Stimulated activated CD4-positive, alpha-beta T cell treated with anti-CD3 and anti-CD28 coated beads, Interleukin-1b, Interleukin-23, amount 100 ng/mL, for 24 hours (primary cell): ENCODE measurements at places on chromosomes 6 and 20.

DNA sequence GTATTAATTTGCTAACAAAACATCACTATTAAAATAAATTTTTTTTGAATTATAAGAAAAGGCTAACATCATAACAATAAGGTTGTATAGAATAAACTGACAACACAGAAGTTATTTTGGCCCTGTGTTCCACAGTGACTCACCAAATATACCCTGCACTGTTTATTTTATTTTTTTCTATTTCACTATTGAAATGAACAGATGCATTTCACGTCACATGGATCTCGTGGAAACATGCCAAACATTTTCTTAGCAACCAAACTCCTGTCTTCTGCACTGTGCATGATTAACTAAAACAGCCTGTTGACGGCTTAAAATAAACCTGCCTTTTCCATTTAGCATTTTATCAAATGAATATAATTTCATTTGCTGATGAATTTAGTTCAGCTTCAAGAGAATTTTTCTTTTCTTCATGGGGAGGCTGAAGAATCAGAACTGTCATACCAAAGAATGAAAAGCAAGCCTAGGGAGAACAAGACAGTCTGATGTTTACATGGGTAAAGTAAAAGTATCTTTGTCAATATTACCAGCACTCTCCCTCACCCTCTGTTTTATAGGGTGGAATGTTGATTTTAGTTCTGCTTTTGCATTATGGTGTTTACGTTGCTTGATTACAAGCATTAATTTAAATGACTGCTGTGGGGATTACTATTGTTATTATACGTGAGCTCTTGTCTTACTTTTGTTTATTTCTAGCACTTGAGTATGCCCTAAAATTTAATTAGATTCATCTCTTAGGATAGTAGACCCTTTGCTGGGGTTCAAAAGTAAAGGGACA is 115.3 kb downstream of the LCA5 start:
- DNase-seq, result no peak

DNA sequence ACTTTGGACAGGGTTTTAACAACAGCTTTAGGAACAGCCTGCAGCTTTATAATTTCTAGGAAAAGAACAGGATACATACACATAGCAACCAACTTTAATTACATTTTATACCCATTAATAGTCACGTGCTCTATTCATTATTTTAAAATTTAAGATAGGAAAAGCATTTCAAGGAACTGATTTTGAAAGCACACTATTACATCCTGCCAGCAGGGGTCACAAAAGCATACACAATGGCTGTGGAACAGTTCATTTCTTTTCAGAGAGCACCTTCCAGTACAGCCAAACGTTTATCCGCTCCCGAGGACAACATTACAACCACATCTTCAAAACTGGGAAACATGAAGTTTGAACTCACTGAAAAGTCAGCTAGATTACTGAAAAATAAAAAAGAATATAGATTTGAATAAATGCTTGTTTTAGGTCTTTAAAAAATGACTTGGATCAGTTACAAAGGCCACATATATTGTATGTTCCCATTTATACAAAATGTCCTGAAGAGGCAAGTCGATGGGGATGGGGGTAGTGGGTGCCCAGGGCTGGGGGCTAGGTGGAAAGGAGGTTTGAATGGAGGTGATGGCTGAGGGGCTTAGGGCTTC is 104.6 kb upstream of the EXOC2 start:
- no peak for DNase-seq

GRCh38 chr6:68233623-68234022 is 401.5 kb upstream of the ADGRB3 start:
- no peak for DNase-seq

GRCh38 chr6:14591998-14592397 is 474.4 kb downstream of the CD83 start:
- no peak for DNase-seq

- DNase-seq, result no peak
These were observed 622.6 kb downstream of the EPM2A start for GRCh38 chr6:145112711-145113148.

GRCh38 chr6:97626671-97627441 is 343.8 kb upstream of the MMS22L start:
- no peak for DNase-seq
